ENCODE measurements at places on chromosomes 3 and 15. TPM values are rescaled to one million over a fixed set of nuclear protein-coding genes. Genes with fewer than 3 reads are reported as not detected.

The CDHR4 gene
- not detected for total RNA-seq

The SLC22A14 gene
- not detected for total RNA-seq

The PP2D1 gene
- total RNA-seq, result not detected

The SEMA3F gene
- total RNA-seq, result not detected

The ANKUB1 gene
- total RNA-seq, result not detected

The ADGRG7 gene
- not detected for total RNA-seq

The CPN2 gene
- not detected for total RNA-seq

The TF gene
- total RNA-seq, result 0.63 TPM

The DAPK2 gene
- 1.3 TPM for total RNA-seq

The LIPH gene
- total RNA-seq, result not detected

The C3orf80 gene
- total RNA-seq, result not detected

The HGD gene
- total RNA-seq, result 5.5 TPM

The OR5K2 gene
- not detected for total RNA-seq

The SLC9C1 gene
- total RNA-seq, result not detected

The LRRC31 gene
- total RNA-seq, result not detected

The NANOGP8 gene
- not detected for total RNA-seq

The GOLGA6A gene
- total RNA-seq, result 0.39 TPM

The SMCO1 gene
- total RNA-seq, result not detected

The HYKK gene
- 3.8 TPM for total RNA-seq

The DUOXA2 gene
- total RNA-seq, result not detected

The MRAS gene
- total RNA-seq, result not detected

Data from naive thymus-derived CD8-positive, alpha-beta T cell (primary cell).